GM12878 (cell line): ENCODE measurements at places on chromosomes 12 and 14. TPM values are rescaled to one million over a fixed set of nuclear protein-coding genes. Genes with fewer than 3 reads are reported as not detected.

- no peak for DNase-seq
These were observed 133.8 kb downstream of the BCAT1 start for GRCh38 chr12:24815114-24815423.

GRCh38 chr12:43551279-43551970, 578 bp downstream of the ADAMTS20 start:
- no peak for DNase-seq

The SLC2A13 gene
- total RNA-seq = 0.29 and 0.31 TPM in 2 replicates

The AMDHD1 gene
- total RNA-seq = 0.15 TPM in 1 of 2 replicates, not detected in the other

The PMCH gene
- not detected in 2 replicates for total RNA-seq

DNA sequence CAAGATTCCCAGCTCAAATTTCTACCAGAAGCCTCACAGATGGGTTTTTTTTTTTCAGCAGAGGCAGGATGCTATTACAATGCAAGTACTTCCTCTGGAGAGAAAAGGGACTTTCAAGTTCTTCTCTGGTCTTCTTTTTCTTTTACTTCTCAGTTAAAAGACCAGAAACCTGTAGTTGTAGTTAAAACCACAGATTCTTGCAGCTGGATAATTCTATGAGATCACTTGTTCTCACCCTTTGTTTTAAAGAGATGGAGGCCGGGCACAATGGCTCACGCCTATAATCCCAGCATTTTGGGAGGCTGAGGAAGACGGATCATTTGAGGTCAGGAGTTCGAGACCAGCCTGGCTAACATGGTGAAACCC, 47.6 kb upstream of the OVCH1 start:
- DNase-seq = no peak
